IMR-90 (cell line): ENCODE measurements at places on chromosomes 3 and 15. TPM values are rescaled to one million over a fixed set of nuclear protein-coding genes. Genes with fewer than 3 reads are reported as not detected.
A peak's percentile ranks its signal among the peaks of the same experiment; 100 is the strongest.

- H3K36me3 ChIP-seq = no peaks in the 10 kb centered on the region
- H3K4me1 ChIP-seq = peaks cover 17% of the 10 kb centered on the region
- H3K27me3 ChIP-seq = no peaks in the 10 kb centered on the region
- H3K4me3 ChIP-seq = no peak overlapping the region
- DNase-seq = no peak
- no peak overlapping the region for H3K27ac ChIP-seq
Measured at GRCh38 chr15:74390647-74391288, 23.3 kb upstream of the CYP11A1 start.

CACNA2D3 gene
- 0.28 and 0.36 TPM in 2 replicates for total RNA-seq

GRCh38 chr15:60800299-60801072, 321.5 kb upstream of the ICE2 start:
- no peak overlapping the region for H3K27ac ChIP-seq
- H3K4me3 ChIP-seq = no peak overlapping the region
- DNase-seq = peak; percentile 54

GRCh38 chr15:30953731-30954378, 37.6 kb downstream of the MTMR10 start:
- peak; percentile 96 for DNase-seq
- H3K27ac ChIP-seq = peak overlapping the region; percentile 86
- H3K4me3 ChIP-seq = no peak overlapping the region
- H3K4me1 ChIP-seq = peaks cover 9% of the 10 kb centered on the region
- H3K36me3 ChIP-seq = peaks cover 28% of the 10 kb centered on the region

DNA sequence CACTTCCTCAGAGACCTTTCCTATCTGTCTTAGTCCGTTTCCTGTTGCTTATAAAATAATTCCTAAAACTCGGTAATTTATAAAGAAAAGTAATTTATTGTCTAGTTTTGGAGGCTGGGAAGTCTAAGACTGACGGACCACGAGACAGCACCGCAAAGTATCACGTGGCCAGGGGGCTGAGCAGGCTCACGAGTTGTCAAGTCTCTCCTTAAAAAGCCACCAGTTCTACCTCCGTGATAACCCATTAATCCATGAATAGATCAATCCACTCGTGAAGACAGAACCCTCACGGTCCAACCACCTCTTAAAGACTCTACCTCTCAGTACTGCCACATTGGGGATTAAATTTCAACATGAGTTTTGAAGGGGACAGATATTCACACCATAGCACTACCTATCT, 821 bp downstream of the LINS1 start:
- H3K4me1 ChIP-seq = no peaks in the 10 kb centered on the region
- H3K36me3 ChIP-seq = no peaks in the 10 kb centered on the region
- peak overlapping the region; percentile 66 for H3K4me3 ChIP-seq
- no peaks in the 10 kb centered on the region for H3K27me3 ChIP-seq
- no peak overlapping the region for H3K27ac ChIP-seq
- no peak for DNase-seq

DNA sequence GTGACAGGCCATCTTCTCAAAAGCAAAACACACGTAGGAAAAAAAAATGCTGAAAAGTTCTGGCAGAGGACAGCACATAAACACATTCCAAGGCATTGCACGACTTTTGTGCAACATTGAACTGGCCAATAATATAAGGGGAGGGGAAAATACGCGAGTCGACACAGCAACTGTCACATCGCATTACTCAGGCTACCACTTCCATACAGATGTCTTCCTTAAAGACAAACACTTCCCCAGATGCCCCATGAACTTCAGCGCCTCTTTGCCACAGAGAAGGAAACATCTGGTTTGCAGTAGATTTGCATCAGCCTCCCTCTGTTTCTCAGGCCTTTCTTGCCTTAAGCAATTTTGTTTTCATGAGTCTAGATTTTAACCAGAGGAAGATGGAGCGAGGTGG, 144.4 kb upstream of the IGF1R start:
- peak; percentile 50 for DNase-seq
- no peak overlapping the region for H3K4me3 ChIP-seq
- peaks cover 18% of the 10 kb centered on the region; the same call in 1 of the 2 replicates for H3K4me1 ChIP-seq
- H3K36me3 ChIP-seq = no peaks in the 10 kb centered on the region

GRCh38 chr3:192169332-192169915, 557.9 kb downstream of the FGF12 start:
- H3K4me3 ChIP-seq = no peak overlapping the region
- no peaks in the 10 kb centered on the region for H3K4me1 ChIP-seq
- H3K27ac ChIP-seq = no peak overlapping the region
- H3K36me3 ChIP-seq = no peaks in the 10 kb centered on the region
- no peak for DNase-seq
- H3K27me3 ChIP-seq = no peaks in the 10 kb centered on the region

DNA sequence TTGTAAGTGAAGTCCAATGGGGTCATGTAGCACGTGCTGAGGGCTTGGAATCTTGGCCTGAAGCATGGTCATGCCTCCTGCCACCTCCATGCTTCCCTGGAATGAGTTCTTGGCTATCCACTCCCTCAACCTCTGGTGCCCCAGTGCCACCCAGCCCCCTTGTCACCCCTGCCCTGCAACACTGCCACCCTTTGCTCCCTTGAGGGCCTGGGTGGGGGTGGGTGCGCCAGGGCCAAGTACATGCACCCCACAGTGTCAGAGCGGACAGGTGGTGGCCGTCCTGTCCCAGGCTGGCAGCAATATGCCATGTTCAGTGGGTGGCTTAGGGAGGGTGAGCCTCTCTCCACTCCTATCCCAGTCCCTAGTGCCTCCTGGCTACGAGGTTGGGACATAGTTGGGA, 27.6 kb upstream of the C15orf39 start:
- H3K4me1 ChIP-seq = peaks cover 22% of the 10 kb centered on the region
- H3K36me3 ChIP-seq = no peaks in the 10 kb centered on the region
- no peak for DNase-seq
- peaks cover 9% of the 10 kb centered on the region for H3K27me3 ChIP-seq

SEC62 gene
- total RNA-seq = 33.2 and 52.2 TPM in 2 replicates

GRCh38 chr3:52250122-52250521, 4.6 kb downstream of the PPM1M start:
- H3K4me3 ChIP-seq = no peak overlapping the region
- no peak overlapping the region for H3K27ac ChIP-seq
- no peaks in the 10 kb centered on the region for H3K27me3 ChIP-seq
- H3K36me3 ChIP-seq = peaks cover 45% of the 10 kb centered on the region

DNA sequence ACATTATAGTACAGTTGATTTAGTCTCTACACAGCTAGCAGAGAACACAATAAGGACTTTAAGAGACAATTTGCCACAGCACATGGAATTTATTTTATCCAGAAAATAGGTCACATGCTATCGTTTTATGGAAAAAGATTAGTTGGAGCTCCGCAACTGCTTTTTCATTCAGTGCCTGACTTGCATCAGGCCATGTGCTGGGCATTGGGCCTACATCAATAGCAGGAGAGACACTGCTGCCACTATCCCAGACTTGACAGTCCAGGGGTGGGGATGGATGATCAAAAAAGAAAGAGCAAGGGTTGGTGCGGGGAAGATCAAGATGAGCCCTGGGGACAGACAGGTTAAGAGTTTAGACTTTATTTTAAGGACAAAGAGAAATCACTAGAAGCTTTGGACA, 75.2 kb upstream of the C3orf80 start:
- peaks cover 2% of the 10 kb centered on the region; the same call in 1 of the 2 replicates for H3K4me1 ChIP-seq
- H3K27ac ChIP-seq = no peak overlapping the region
- no peak for DNase-seq
